ENCODE measurements at places on chromosomes 5 and 9.

DNA sequence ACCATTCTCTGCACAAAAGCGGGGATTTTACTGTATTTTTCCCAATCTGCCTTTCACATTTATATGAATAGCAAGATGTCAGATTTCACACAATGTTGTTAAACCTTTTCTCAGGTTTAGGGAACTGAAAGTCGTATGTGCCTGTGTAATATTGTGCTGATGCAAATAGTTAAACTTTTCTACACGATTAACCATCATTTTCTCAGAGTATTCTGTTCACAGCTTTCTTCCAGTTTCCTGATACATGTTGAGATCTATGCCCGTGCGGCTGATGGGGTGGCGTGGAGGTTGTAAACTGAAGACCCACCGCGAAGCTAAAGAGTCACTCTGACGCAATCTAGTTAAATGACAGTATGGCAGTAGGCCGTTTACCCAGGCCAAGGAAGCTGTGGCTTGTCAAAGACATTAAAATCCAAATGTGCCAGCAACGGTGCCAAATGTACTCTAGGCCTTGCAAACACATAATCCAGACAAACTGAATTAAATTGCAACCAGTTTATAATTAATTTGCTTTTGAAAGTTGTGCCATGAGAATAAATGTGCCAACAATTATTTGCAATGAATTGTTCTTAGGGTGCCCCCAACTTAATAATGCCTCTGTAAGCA, 145.7 kb downstream of the EBF1 start:
- no peak for DNase-seq

GRCh38 chr9:69946800-69947437, 96.7 kb upstream of the MAMDC2 start:
- no peak for DNase-seq

DNA sequence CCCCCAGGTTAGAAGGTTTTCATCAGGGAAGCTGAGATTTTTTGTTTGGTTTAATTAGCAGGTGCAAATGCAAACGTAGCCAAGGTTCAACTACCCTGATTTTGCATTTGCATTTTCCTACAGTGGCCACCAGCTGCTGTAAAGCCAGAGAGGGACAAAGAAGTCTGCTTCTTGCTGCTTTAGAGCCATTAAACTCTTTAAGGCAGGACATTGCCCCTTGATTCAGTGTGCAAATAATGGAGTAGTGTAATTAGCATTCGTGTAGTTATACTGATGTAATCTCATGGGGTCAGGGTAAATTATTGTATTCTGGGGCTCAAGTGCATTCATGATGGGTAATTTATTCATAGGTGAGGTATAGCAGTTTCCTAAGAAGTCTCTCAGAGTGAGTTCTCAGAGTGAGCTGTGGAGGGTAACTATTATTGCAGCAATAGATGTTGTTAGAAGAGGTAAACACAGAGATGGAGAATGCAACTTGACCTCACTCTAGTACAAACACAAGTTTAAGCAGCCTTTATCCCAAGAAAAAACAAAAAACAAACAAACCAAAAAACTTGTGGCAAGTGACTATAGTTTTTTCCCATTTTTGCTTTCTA, 526.5 kb downstream of the KIF4B start:
- no peak for DNase-seq

DNA sequence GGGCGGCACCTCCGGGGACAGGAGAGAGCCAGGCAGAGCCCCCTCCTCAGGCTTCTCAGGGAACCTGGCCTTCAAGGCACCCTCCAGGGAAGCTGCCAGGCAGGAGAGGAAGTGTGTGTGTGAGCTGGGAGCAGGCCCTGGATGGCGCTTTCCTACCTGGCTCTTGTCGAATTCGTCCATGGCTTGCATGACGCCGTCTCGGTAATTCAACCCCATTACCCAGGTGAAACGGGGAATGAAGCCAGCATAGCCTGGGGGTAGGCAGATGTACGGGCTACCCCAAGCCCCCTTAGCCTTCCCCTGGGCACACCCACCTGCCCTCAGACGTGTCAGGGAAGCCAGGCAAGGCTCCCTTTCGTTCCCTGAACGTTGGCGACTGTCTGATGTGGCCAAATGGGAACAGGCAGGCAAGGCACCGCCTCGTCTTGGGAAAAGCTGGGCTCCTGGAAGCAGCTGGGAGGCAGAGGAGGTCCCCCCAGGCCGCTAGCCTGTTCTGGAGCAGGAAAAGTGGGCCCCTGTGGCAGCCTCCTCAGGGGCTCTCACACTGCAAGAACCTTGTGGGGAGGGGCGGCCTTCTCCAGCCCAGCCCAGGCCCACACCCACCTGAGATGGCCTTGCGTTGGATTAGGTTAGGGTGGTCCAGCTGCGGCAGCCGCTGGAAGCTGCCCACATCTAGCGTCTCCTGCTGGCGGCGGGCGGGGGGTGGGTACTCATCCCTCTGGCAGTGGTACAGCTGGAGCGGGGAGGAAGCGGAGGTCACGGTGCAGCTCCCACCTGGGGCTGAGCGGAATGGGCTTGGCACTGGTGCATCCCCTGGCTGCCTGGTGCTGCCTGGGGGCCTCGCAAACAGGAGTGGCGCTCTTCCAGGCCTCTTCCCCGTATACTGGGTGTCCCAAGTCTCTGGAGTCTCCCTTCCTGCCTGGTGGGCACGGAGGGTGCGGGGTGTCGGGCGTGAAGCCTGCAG, 3.7 kb downstream of the TUBB4B start:
- DNase-seq = no peak

GRCh38 chr9:36941441-36941840, 92.6 kb downstream of the PAX5 start:
- DNase-seq = no peak

GRCh38 chr5:32083981-32084430, 90.1 kb downstream of the GOLPH3 start:
- no peak for DNase-seq

DNA sequence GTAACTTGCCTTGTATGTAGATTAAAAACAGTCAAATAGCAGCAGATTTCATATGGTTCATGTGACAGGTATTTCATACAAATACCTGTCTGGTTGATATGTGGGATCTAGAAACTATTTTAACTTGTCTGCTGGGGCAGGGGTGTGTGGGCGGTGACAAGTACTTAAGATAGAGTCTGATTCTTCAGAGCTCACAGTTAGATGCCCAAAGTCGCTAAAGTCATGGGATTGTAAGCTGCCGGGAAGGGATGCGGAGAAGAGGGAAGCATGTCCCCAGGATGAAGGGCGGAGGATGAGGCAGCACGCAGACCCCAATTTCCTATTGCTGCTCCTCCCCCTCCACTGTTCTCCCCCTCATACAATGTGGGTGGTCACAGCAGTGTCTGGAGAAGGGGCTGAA, 13.3 kb downstream of the ANXA6 start:
- DNase-seq = no peak

GRCh38 chr5:89560696-89561095, 677.7 kb upstream of the MEF2C start:
- no peak for DNase-seq
